ENCODE measurements at places on chromosomes 3 and 15.

- DNase-seq = no peak
Observed at GRCh38 chr15:68347392-68347791, 69.8 kb downstream of the FEM1B start.

DNA sequence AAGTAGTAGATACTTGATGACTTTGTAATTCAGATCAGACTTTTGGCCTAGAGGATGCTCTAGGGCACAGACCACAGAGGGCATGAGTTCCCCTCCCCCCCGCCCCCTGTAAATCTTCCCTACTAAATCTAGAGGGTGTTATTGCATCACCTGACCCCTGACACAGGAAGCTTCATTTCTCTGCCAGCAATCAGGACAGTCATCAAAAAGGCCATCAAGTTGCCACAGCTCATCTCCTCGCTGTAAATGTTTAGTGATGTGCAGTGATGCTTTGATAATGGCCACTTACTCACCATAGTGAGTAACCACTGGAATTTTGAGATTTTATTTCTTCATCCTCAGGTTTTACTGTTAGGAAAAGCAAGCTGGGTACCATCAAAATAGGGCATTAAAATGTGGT, 289.2 kb upstream of the CHRM5 start:
- no peak for DNase-seq

- DNase-seq = no peak
Observed at GRCh38 chr3:87036671-87037070, 45.7 kb upstream of the VGLL3 start.

DNA sequence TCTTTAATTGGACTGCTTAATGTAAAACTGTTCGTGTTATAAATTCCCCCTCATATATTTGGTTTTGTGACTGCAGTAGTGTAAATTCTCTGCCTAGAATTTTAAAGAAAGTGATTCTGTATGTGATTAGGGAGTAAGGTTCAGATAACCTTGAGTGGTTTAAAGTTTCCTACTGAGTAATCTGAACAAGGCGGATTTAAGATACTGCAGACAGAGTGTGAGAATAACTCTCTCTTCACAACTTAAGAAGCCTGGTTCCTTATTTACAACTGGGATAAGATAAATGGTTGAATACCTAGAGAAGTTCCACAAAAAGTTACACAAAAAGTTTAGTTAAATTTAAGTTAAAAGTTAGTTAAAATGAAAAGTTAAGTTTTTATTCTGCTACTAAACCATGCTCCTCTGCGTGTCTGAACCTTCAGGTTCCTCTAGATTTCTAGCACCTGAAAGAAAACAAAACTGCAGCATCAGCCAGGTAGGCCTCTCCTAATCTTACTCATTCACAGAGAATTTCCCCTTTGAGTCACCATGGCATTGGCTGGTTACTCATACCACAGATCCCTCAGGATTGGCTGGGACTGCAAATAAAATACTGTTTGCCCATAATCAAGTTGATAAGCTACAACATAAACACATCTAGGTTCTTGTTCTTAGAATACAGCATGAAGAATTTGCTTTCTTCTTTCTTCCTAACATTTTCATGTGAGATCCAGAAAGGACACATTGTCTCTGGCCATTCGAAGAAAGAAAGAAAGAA, at the start of gene ARL14:
ARL14 (plus strand) TSS at position 614 of the 757 bp plus-strand sequence. CDS start 187 bp downstream, outside the sequence.
- DNase-seq = no peak

DNA sequence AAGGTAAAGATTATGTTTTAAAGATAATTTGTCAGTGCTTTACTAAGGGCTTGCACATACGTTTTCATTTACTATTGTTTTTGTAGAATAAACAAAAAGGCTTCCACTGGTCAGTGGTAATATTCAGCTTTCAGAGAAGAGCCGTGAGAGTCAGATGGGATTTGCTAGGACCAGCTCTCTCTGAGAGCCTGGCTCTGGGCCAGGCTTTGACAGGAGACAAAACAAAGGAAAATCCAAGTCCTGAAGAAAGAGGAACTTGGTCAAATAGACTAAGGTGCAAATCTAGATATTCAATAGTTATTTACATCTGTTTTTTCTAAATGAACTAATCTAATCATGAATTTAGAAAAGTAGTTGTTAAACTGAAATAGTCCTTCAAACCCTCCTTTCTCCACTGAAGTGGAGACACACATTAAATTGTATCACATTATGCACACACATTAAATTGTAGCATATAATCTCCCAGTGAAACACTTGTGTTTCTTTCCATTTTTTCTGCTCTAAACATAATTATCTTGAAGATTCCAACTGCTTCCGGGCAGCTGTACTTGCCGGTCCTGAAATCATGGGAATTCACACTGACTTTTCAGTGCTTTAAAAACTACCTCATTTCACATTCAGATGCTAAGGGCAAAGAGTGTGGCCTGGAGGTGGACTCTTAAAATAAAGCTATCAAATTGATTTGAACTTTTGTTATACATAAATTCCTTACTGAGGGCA, 55.1 kb upstream of the FILIP1L start:
- no peak for DNase-seq

GRCh38 chr15:99732751-99733267, 428 bp downstream of the LYSMD4 start:
- no peak for DNase-seq

Measured in stimulated activated CD8-positive, alpha-beta memory T cell treated with anti-CD3 and anti-CD28 coated beads, Interleukin-4, amount 100 ng/mL, for 4 hours (primary cell).